ENCODE measurements at places on chromosomes 2 and 18. TPM values are rescaled to one million over a fixed set of nuclear protein-coding genes. Genes with fewer than 3 reads are reported as not detected.

DNA sequence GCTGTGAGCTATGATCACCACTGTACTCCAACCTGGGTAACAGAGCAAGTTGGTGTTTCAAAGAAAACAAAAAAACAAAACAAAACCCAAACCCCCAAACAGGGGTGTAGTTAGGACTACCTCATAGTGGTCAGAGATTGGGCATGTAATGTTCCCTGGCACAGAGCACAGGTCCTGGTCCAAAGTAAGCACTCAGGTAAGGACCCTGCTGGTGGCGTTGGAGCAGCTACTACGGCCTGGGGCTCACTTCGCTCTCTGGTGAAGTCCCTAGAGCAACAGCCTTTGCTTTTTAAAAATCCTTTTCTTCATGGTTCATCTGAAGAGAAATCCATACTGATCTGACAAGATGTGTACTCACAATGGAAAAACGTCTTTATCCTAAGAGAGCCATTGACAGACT lies 130.4 kb downstream of the ZNF236 start:
- H3K4me3 ChIP-seq: no peak overlapping the region
- H3K4me1 ChIP-seq: no peaks in the 10 kb centered on the region
- H3K27me3 ChIP-seq: no peaks in the 10 kb centered on the region
- H3K36me3 ChIP-seq: no peaks in the 10 kb centered on the region

DNA sequence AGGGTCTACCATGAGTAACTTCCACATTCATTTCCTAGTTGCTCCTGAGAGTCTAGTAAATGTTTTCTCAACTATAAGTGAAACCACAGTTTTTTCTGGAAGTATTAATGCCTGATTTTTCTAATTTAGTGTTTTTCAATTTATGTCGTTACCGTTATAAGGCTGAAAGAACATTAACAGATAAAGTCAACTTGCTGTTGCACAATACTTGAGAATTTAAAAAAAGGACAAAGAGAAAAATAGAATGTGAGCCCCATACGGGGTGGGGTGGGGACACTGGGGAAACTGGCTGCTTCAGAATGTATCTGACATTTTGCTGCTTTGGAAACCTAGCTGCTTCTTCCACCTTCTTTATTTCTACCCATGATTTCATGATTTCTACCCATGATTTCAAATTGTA lies 26.2 kb downstream of the CNOT11 start:
- no peaks in the 10 kb centered on the region for H3K27me3 ChIP-seq
- H3K27ac ChIP-seq: no peak overlapping the region
- H3K4me3 ChIP-seq: no peak overlapping the region

- DNase-seq: no peak
- H3K4me1 ChIP-seq: no peaks in the 10 kb centered on the region
- H3K27ac ChIP-seq: no peak overlapping the region
- H3K36me3 ChIP-seq: no peaks in the 10 kb centered on the region
- no peak overlapping the region for H3K4me3 ChIP-seq
Measured at GRCh38 chr2:60267122-60267521, 286.3 kb downstream of the BCL11A start.

- H3K4me1 ChIP-seq: no peaks in the 10 kb centered on the region
- no peak for DNase-seq
- H3K27ac ChIP-seq: no peak overlapping the region
Measured at GRCh38 chr2:16314691-16315457, 350.8 kb downstream of the CYRIA start.

- no peaks in the 10 kb centered on the region for H3K27me3 ChIP-seq
- no peak for DNase-seq
- no peaks in the 10 kb centered on the region for H3K36me3 ChIP-seq
- no peaks in the 10 kb centered on the region for H3K4me1 ChIP-seq
Measured at GRCh38 chr2:12903272-12903671, 186.5 kb downstream of the TRIB2 start.

The CHRND gene
- not detected for total RNA-seq

The COX5B gene
- 247 TPM for total RNA-seq
